Natural killer cell treated with Interleukin-12 subunit alpha and Interleukin-12 subunit beta and Interleukin-15 and Interleukin-18, amount 100 ng/mL, for 72 hours (primary cell): ENCODE measurements at places on chromosomes 6 and 20. TPM values are rescaled to one million over a fixed set of nuclear protein-coding genes. Genes with fewer than 3 reads are reported as not detected.
A peak's percentile ranks its signal among the peaks of the same experiment; 100 is the strongest.

DNA sequence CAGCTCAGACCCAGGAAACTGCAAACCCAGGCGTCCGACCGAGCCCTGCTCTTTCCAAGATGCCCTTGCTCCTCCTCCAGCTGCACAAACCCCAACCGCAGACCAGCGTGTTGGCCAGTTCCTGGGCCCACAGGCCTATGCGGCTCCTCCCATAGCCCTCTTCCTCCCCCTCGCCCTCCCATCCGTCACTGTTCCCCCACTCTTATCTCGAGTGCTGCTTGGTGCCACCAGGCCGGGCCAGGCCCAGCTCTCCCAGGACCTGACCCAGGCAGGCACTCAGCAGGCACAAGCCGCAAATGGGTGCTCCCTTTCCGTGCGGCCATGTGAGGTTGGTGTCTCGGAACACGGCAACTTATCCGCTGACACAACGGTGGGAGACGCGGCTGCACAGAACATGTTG lies 28.6 kb downstream of the ADRM1 start:
- no peaks in the 10 kb centered on the region for H3K36me3 ChIP-seq
- H3K27ac ChIP-seq, result no peak overlapping the region
- H3K4me3 ChIP-seq, result no peak overlapping the region
- H3K4me1 ChIP-seq, result no peaks in the 10 kb centered on the region
- DNase-seq, result no peak

DNA sequence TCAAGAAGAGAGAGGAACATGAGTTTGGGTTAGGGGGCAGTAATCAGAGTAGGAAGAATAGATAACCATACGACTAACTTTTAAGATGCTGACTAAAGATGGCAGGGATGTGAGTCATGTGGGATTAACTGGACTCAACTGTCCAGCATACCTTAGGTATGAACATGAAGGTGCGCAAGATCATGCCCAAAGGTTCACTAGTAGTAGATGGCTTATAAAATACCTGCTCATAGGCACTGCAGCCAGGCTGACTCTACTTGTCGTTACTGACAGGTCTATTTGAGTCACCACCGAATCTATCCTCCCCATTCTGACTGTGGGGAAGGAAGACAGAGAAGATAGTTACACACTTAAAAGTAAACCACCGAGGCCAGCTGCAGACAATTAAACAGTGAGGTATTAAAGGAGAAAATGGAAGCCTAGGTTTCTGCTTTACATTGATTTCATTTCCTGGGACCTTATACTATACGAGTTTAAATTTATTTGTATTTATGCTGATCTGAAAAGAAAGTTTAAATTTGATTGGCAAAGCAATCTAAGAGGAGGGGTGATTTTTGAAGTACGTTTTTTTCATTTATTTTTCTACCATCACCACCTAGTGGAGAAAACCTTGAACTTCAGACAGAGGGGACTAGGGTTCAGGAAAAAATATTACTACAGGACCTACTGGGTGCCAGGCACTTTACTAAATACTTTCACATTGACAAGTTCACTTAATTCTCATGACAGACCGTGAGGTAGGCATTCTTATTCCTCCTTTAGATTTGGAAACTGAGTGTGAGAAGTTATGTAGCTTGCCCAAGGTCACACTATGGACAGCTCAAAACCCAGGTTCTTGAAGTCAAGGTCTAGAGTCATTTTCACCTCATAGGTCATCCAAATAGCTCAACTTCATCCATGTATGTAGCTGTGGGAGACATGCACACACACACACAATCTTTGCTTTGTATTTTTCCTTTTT lies 4.0 kb upstream of the WRNIP1 start:
- peak overlapping the region; percentile 51 for H3K4me3 ChIP-seq
- peaks cover 4% of the 10 kb centered on the region for H3K27me3 ChIP-seq
- H3K4me1 ChIP-seq, result peaks cover 19% of the 10 kb centered on the region
- peak overlapping the region; percentile 50 for H3K27ac ChIP-seq
- DNase-seq, result no peak

DNA sequence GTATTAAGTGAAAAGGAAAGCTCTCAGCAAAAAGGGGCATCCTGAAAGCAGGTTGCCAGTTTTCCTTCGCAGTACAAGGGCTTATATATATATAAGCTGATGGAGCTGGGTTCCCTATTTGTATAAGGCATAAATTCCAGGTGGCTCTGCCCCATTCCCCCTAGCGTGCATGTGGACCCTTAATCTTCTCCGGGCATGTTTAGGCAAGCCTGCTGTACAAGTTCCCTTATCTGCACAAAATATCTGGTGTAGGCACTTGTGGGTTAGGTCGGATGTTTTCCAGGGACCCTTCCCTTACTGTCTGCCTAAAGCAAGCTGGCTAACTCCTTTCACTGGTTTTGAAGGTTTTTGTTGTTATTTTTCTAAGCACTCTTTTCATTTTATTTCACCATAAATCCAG lies 140.7 kb downstream of the FUT9 start:
- no peak overlapping the region for H3K27ac ChIP-seq
- no peaks in the 10 kb centered on the region for H3K36me3 ChIP-seq
- no peaks in the 10 kb centered on the region for H3K27me3 ChIP-seq
- no peak for DNase-seq
- no peaks in the 10 kb centered on the region for H3K4me1 ChIP-seq
- H3K4me3 ChIP-seq, result no peak overlapping the region

- no peak overlapping the region for H3K27ac ChIP-seq
- H3K4me1 ChIP-seq, result no peaks in the 10 kb centered on the region
- DNase-seq, result no peak
- no peaks in the 10 kb centered on the region for H3K36me3 ChIP-seq
- H3K27me3 ChIP-seq, result no peaks in the 10 kb centered on the region
These were observed 771.7 kb upstream of the ADGRB3 start for GRCh38 chr6:67863346-67863745.

DNA sequence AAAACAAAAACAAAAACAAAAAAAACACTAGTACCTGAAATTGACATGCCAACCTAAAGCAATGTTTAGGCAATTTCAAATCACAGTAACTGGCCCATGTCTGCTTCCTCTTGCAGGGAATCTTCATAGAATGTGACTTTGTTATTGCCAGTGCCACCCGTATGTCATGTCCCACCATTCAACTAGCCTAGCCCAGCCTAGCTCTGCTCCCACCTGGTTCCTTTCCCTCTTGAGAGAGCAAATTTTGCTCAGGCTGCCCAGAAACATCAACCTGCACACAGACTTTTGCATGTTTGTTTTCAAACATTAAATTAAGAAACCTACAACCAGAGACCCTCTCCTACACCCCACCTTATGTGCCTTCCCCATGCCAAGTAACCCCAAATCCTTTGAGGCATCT lies 124.8 kb upstream of the SLC2A12 start:
- peaks cover 19% of the 10 kb centered on the region for H3K36me3 ChIP-seq
- peak overlapping the region; percentile 88 for H3K4me3 ChIP-seq
- peaks cover 21% of the 10 kb centered on the region for H3K27me3 ChIP-seq
- no peak for DNase-seq
- peaks cover 41% of the 10 kb centered on the region for H3K4me1 ChIP-seq

DNA sequence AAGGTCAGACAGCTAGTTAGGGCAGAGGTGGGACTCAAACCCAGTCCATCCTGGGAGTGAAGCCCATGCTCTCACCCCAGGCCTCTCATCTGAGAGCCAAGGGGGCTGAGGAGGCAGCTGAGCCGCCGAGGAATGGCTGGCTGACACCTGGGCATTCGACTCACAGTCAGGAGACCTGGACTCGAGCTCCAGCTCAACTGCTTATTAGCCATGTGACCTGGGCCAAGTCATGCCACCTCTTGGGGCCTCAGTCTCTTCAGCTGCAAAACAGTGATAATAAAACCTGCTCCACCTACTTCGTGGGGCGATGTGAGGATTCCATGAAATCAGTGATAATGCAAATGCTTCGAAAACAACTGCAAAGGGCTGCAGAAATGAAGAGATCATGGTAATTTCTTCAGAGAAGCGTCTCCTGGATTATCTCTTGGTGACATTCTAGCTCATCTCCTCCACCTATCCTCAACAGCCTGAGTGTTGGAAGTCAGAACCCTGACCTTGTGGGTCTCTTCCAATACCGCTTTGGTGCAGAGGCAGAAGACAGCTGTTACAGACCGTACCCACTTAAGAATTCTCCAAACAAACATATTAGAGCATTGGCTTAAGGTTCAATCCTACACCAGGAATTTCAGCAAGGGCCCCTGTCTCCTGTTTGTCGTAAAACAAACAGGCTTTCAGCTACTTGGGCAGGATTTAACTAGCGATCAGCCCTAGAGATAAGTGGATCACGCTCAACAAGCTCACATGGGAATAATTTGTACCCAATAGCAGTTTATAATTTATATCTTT lies 60.0 kb upstream of the PIM1 start:
- H3K36me3 ChIP-seq, result peaks cover 4% of the 10 kb centered on the region
- no peaks in the 10 kb centered on the region for H3K27me3 ChIP-seq
- peak overlapping the region; percentile 61 for H3K27ac ChIP-seq
- H3K4me3 ChIP-seq, result peak overlapping the region; percentile 73

DNA sequence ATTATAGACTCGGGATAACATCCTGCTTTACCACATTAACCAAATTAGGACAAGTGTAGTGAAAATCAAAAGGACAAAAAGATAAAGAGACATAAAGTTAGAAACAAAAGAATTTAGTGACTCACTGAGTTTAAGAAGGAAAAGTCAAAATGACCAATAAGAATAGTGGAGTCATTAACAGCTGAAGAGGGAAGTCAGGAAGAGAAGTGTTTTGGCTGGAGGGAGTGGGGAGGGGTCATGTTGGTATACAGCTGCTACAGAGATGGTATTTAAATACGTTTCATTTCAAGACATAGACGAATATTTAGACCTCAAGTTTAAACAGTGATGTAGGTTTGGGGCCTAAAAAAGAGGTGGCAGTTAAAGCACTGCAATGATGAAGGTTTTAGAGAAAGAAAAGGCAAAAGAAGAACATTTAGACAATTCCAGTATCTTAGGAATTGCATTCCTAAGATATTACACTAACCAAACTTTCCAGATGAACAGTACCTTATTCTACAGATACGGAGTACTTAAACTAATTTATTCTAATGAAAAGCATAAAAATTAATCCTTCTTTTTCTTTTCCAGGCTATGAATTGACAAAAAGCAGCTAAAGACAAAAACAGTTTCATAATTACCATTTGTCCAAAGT lies 10.6 kb downstream of the FKBP5 start:
- no peak overlapping the region for H3K27ac ChIP-seq
- H3K4me1 ChIP-seq, result peaks cover 34% of the 10 kb centered on the region
- H3K4me3 ChIP-seq, result no peak overlapping the region
- H3K36me3 ChIP-seq, result peaks cover 5% of the 10 kb centered on the region
- no peaks in the 10 kb centered on the region for H3K27me3 ChIP-seq
- DNase-seq, result no peak

- no peaks in the 10 kb centered on the region for H3K36me3 ChIP-seq
- H3K4me3 ChIP-seq, result peak overlapping the region; percentile 95
These were observed 591 bp downstream of the IBTK start for GRCh38 chr6:82246802-82247504.

GRCh38 chr20:35263532-35264341 lies 14.2 kb downstream of the MMP24OS start:
- no peaks in the 10 kb centered on the region for H3K4me1 ChIP-seq
- H3K4me3 ChIP-seq, result no peak overlapping the region
- H3K27me3 ChIP-seq, result no peaks in the 10 kb centered on the region

- no peaks in the 10 kb centered on the region for H3K36me3 ChIP-seq
- no peak overlapping the region for H3K4me3 ChIP-seq
- H3K27me3 ChIP-seq, result peaks cover 5% of the 10 kb centered on the region
- DNase-seq, result no peak
- H3K27ac ChIP-seq, result no peak overlapping the region
These were observed 24.2 kb upstream of the TAGAP start for GRCh38 chr6:159068904-159069578.

DNA sequence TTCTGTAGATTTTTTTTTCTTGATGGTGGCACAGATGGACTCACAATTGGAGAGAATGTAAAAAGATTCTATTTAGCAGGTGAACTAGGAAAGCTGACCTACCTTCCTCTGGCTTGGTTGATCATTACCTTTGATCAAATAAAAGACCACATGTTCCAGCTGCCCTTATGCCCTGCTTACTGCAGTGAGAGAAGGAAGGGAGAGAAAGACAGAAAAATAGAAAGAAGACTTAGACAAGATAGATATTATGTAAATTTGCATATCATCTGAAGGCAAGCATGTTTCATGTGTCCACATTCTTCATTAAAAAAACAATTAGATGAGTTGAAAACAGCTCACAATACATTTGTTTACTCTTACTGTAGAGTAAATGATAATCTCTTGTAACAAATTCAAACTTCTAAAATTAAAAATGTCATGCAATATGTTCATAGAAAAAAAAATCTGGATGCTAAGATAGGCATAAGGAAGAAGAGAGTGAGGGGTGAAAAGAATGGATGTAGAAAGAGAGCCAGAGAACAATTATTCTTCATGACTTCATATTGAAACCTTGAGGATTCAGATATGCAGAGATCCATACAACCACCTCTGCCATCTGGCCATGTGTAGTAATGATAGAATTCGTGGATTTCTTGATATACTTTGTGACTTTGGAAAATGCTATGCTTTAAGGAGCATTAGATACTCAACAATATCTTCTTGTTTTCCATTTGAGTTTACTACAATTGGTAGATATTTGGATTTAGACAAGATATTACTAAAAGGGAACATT lies 71.7 kb downstream of the RFX6 start:
- no peak for DNase-seq
- H3K27me3 ChIP-seq, result peaks cover 2% of the 10 kb centered on the region
- no peak overlapping the region for H3K4me3 ChIP-seq
- H3K27ac ChIP-seq, result no peak overlapping the region

DNA sequence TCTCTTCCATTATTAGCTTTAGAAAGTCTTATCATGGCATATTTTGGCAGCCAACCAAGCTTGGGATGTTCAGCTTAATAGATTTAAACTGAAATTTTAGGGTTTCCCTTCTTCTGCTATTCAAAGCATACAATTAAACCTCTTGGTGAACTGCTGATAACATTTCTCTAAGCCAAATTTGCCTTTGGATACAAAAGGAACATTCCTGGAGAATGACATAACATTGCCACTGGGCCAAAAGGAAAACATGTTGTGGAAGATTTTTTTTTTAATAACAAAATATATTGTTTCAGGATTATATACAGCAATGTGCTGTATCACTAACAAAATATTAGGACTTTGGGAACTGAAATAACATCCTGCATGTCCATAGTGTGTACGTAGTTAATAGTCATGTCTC lies 215.1 kb upstream of the TBX18 start:
- no peak for DNase-seq
- no peaks in the 10 kb centered on the region for H3K4me1 ChIP-seq
- H3K27me3 ChIP-seq, result no peaks in the 10 kb centered on the region
- no peak overlapping the region for H3K27ac ChIP-seq

- no peaks in the 10 kb centered on the region for H3K36me3 ChIP-seq
- H3K4me1 ChIP-seq, result peaks cover 2% of the 10 kb centered on the region
- DNase-seq, result no peak
- H3K4me3 ChIP-seq, result no peak overlapping the region
These were observed 3.9 kb upstream of the CCN5 start for GRCh38 chr20:44711237-44711636.

SRXN1 gene
- total RNA-seq, result 19.4 TPM

AVP gene
- not detected for total RNA-seq

PPP1R16B gene
- total RNA-seq, result 74.6 TPM

KIF25 gene
- not detected for total RNA-seq

EDEM2 gene
- 29.2 TPM for total RNA-seq

WFDC5 gene
- not detected for total RNA-seq
